AG04449 (cell line): ENCODE measurements at places on chromosomes 16 and 17.

GRCh38 chr16:14510581-14510938 lies 119.5 kb downstream of the PARN start:
- DNase-seq: no peak

- no peak for DNase-seq
Observed at GRCh38 chr17:50893183-50893993, 27.2 kb upstream of the TOB1 start.

GRCh38 chr17:66713533-66714042 lies 121.3 kb upstream of the CACNG5 start:
- no peak for DNase-seq

GRCh38 chr17:11176549-11176948 lies 64.5 kb upstream of the SHISA6 start:
- DNase-seq: no peak

DNA sequence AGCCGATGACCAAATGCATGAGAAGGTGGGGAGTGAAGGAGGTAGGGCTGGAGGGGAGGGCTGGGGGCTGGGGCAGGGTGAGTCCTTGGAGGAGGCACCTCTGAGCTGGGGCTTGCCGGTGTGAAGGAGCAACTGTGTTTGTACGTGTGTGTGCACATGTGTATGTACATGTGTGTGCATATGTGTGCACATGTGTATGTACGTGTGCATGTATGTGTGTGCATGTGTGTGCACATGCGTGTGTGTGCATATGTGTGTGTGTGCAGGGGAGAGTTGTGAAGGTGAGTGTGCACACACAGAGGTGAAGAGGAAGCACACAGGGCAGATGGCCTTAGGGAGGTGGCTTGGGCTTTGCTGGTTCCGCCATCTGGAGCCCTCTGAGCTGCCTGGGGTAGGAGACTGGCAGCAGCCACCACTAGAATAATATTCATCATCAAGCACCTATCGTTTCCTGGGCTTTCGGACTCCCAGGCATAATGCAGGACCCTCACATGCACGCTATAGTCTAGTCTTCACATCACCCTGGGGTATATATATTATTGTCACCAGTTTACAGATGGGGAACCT lies 120.9 kb upstream of the CDC42EP4 start:
- DNase-seq: no peak

- no peak for DNase-seq
Observed at GRCh38 chr17:68394608-68395331, 62.5 kb downstream of the WIPI1 start.

DNA sequence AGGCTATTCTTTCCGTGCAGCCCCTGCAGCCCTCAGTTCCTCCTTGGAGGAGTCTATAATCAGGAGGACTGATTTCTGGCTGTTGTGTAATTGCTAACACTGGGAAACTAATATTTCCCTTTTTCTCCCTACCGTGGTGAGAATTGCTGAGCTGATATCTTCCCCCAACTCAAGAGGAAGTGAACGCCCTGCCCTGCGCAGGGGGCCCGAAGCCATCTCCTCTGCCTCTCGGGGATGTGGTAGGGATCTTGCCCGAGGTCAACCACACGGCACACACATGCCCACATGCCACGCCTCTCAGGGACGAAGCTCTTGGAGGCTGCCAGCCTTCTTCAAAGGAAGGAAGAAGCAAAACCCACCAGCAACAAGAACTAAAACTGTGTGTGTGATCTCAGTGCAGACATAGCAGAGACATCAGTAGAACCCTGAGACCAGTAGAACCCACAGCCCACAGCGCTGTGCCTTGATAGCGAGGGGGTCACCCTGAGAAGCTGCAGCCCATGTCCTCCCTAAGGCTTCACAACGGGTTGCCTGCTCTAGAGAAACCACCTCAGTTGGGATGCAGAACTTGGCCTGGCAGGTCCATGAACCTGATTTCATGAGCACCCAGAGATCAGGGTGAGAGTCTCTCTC lies 8.9 kb upstream of the ULK2 start:
- no peak for DNase-seq

DNA sequence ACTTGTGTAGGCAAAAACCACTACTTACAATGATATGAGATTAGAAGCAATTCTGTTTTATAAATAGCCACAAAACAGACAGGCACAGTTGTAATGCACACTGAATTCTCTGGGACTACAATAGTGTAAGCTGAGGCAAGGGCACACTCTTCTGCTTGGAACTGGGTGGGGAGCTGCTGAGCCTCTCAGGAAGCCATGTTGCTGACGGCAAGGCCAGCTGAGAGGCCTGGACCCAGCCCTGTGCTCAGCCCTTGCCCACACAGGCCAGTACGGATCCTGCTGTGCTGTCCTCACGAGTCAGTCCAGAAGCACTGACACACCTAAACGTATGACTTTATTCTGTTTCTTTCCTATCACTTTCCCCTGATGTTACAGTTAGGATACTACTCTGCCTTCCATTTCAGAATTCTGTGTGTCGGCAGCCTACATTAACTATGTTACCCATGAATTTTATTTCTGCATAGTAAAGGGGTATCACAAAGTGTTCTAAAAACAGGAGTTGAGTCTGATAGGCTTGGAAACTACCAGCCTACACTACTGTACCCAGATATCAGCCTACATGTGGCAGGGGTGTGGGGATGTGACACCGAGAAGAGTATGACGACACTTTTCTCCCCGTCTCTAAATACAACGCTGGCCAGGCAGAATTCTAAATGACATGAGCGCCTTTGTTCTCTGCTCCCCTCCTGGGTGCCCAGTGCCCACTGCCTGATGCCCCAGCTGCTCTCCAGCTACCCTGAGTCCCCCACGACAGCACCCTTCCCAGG lies 41.1 kb upstream of the FAAP100 start:
- no peak for DNase-seq

GRCh38 chr17:31511195-31511578 lies 119.7 kb downstream of the RAB11FIP4 start:
- DNase-seq: no peak

GRCh38 chr16:13359835-13360234 lies 458.4 kb downstream of the SHISA9 start:
- no peak for DNase-seq

DNA sequence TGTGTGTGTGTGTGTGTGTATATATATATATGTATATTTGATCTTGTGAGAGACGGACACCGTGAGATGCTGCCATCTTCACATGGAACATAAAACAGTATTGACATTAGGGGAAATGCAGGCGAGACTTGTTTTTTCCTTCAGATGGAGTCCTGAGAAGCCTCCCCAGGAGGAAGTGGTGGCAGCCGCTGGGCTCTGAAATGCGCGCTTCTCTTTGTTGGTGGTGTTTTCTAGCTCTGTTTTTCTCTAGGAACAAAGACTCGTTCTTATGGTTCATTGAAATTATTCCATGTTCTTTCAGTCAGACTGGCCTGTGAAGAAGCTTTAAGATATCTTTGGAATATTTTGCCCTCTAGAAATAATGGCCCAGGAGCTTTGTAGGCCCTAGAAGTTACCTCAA lies 32.9 kb downstream of the SNX29 start:
- DNase-seq: no peak

DNA sequence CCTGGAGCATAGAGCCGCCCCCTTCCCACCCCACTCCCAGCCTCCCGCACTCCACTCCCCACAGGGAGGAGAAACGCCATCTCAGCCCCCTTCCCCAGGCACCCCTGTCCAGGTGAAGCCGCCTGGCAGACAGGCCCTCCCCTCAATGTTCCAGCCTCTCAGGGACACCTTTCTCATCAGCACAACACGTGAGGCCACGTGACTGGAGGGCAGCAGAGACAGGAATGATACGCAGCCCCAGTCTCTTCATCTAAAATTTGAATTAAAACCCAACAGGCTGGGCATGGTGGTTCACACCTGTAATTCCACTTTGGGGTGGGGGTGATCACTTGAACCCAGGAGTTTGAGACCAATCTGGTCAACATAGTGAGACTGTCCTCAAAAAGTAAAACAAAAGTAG lies 20.2 kb upstream of the AATK start:
- DNase-seq: no peak

DNA sequence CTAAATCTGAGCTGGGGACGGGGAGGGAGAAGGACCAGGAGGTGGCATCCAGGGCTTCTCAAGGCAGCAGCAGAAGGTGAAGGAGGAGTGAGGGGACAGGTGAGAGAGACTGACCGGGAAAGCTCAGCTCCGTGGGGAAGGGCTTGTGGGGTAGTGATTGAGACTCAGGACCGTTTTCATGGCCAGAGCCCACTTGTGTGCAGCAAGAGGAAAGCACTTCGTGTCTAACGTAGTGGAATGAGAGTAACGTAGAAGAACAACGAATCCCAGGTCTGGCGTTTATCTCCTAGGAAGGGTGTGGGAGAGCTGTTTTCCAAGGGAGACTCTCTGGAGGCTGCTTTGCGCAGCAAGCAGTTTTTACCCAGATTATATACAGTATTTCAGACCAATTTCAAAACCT lies 1.3 kb upstream of the CDH3 start:
- DNase-seq: no peak

GRCh38 chr17:21524211-21524591 lies 148.0 kb downstream of the KCNJ12 start:
- DNase-seq: peak; percentile 5

- no peak for DNase-seq
Observed at GRCh38 chr16:11572301-11572995, 14.3 kb downstream of the LITAF start.

GRCh38 chr16:66247516-66248481 lies 118.7 kb upstream of the CDH5 start:
- no peak for DNase-seq

DNA sequence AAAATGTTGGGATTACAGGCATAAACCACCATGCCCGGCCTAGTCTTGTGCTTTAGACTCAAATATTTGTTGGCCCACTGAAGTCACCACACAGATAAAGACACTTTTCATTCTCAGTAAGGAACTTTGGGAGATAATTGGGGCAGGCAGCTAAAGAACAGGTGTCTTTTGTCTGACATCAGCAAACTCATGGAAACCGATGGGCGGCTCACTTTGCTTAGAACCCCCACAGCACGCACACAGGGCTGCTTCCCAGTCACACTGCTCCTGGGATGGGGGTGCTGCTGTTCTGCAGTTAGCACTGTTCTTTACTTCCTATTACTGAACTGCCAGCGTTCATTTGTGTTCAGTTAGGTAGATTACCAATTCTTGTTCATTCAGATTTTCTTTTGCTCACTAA lies 18.0 kb upstream of the BRCA1 start:
- no peak for DNase-seq

DNA sequence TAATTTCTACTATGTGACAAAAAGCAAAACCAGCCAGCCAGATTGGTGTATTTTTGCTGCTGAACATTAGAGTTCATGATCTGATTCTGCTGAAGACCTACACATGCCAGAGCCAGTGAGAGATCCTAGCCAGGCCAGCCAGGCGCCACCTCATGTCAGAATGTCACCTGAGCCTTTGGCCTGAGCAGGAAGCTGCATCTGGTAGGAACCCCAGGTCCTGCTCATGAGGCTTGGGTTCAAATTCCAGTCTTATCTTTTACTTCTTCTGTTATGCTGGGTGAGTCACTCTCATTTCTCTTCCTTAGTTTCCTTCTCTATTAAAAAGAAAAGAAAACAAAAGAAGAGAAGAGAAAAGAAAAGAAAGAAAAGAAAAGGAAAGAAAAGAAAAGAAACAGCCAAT lies 585.1 kb upstream of the CDH5 start:
- no peak for DNase-seq

- no peak for DNase-seq
Observed at GRCh38 chr16:57245472-57246113, 534 bp downstream of the ARL2BP start.

DNA sequence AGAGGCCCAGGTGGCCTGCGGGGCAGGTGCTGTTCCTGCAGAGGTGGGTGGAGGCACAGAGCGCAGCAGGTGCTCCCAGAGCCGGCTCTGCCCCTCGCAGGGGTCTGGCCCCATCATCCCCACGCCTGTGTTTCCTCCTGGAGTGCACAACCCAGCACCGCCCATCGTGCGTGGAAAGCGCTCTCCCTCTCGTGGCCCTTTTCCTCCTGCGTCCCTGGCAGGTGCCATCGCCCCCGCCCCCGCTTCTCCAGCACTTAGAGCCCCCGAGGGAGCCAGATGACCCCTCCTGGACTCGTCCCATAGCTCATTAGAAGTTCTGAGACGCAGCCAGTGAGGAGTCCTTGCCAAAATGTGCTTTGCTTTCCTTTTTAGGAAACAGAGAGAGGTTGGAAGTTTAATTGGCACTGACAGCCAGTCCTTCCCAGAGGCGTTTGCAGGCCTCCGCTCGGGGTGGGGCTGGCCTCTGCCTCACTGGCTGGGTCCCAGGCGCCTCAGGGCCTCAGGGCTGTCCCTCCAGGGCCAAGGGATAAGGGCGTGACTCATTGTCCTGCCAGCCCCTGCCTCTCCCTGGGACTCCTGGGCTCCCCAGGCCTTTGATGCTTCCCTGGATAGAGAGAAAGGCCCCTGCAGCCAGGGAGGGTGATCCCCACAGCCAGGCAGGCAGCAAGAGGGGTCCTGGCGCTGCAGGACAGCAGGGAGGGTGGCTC lies 32.2 kb upstream of the CHMP6 start:
- no peak for DNase-seq

DNA sequence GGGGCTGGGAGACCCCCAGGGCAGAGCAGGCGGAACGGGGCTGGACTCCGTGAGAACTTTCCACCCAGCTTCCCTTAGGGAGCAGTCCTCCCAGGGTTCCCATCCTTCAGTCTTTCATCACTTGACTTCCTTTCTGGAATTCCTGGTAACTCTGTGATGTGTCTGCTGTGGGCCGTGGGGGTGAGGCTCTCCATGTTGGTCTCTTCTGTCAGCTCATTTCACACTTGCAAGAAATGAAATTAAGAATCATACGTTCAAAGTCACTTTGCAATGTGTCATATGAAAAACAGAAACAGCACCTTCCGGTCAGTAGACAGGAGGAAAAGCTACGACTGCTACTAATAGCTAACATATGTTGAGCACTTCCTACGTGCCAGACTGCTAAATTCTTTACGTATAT lies 5.4 kb upstream of the BBS2 start:
- peak; percentile 49 for DNase-seq

- peak; percentile 74 for DNase-seq
Observed at GRCh38 chr16:86222965-86223551, 287.3 kb upstream of the FOXF1 start.

DNA sequence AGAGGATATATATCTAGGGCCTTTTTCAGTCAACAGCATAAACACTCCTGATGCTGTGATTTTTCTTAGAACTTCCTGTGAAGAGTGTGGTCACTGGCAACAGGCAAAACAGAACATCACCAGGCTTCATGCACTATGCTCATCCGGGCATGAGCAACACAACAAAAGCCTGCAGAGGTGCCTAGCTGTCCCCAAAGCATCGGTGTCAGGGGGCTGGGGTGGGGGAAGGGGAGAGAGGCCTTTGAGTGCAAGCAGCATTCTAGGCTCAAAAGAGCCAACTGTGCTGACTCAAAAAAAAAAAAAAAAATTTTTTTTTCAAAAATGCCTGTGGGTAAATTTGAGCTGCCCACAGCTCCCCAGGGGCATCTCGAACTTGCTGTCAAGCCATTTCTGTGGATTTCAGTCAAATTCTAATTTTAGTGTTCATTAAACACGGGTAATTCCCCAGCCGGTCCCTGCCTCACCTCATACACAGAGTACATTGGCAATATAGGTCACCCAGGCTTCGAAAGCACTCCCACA lies 194.6 kb upstream of the DYNLRB2 start:
- no peak for DNase-seq

- DNase-seq: no peak
Observed at GRCh38 chr17:50815400-50815799, 20.0 kb upstream of the WFIKKN2 start.

- no peak for DNase-seq
Observed at GRCh38 chr17:50533720-50534148, 1.2 kb downstream of the EPN3 start.
